GM23338 (cell line): ENCODE measurements at places on chromosomes 11 and 22. TPM values are rescaled to one million over a fixed set of nuclear protein-coding genes. Genes with fewer than 3 reads are reported as not detected.

DNA sequence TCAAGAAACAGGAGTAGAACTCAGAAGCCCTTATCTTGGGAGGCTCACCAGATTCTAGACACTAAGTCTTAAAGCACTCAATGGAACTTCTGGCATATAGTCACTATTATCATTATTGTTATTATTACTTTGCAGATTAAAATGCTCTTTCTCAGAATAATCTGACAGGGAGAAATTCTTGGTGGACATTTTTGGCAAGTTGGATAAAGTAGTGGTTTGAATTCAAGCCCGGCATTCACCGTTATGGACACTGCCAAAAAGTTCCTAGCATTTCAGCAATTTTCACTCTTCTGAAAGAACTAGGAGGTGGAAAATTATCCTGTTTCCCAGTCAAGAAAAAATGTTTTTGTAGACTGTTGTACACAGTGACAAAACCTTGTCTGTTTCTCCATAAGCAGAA lies 179.6 kb upstream of the ISX start:
- DNase-seq = no peak

GRCh38 chr11:102810950-102811660 lies 13.1 kb upstream of the MMP1 start:
- DNase-seq = peak; percentile 71

- DNase-seq = no peak
These were observed 4.7 kb downstream of the B3GNT6 start for GRCh38 chr11:77038825-77039326.

DNA sequence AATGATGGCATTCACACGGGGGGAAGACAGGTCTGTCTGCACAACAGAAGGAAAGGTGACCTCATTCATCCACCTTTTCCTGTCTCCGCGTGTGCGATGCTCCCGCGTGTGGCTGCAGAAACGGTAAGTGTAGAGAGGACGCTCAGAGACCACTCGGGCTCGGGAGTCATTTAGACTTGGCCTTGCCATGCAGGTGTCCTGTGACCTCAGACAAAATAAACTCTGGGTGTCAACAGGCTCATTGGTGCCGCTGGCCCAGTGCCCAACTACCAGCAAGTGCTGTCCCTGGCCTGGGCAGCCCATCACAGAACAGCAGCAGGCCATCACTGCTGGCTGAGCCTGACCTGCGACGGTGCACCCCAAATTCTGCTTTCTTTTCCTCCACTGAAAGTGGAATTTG lies 48.1 kb upstream of the ARFGAP3 start:
- DNase-seq = no peak

- peak; percentile 70 for DNase-seq
These were observed 1.1 kb downstream of the TAF1D start for GRCh38 chr11:93740031-93740729.

DNA sequence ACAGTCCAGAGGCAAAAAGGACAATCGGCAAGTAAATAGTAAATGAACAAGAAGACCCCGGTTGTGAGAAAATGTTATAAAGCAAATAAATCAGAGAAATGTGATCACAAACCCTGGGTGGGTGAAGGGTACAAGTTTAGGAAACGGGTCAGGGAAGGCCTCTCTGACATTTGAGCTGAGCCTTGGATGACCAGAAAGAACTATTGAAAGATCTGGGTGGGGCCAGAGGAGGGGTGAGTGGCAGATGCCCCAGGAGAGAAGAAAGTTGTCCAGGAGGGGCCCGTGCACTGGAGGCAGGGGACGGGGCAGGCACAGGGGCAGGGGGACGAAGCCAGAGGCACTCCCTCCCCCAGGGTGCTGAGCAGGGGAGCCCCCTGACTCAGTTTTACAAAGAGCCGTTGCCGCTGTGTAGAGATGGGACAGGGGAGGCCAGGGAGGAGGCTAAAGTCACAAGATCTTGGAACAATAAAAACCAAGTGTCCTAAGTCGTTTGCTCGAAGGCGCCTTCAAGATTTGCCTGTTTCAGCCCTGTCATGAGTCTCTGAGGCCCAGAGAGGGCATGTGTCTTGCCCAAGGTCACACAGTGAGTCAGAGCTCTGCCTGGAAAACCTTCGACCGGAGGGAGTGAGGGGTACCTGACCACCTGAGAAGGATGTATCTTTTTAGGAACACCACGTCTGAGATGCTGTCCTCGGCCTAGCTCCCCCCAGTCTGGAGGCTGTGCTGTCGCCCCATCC lies 10.8 kb upstream of the PDGFB start:
- DNase-seq = no peak

DNA sequence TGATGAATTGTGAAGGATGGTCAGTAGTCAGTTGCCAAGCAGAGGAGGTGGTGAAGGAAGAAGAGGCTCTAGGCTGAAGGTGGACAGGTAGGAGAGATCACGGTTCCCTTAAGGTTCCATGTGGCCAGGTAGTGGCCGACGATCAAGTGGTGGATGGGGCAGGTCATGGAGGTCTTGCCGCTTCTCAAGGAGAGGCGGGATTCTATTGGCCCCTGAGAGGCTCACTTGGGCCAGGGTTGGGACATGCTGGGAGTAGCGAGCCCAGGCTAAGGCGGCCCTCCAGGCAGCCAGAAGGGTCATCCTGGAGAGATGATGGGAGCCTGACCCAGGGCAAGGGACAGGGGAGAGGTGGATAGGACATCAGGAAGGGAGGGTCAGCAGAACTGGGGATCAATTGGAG lies 20.9 kb upstream of the TMPRSS4 start:
- DNase-seq = no peak

DNA sequence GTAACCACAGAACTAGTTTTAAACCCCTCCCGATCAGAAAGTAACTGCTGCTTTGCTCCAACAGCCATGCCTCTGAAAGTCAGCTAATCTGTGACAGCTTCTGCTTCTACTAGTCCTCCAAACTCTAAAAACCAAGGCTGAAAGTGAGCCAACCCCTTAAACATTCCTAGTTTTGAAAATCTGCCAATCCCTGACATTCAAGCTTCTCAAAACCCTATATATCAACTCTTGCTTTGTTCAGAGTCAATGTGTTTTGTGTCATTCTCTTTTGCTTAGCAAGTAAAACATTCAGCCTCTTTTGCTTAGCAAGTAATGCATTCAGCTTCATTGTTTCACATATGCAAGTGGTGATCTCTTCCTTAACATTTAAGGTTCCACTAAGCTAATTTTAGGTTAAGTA lies 56.9 kb downstream of the ATG16L2 start:
- DNase-seq = no peak

GRCh38 chr11:132559331-132560036 lies 972.8 kb downstream of the OPCML start:
- DNase-seq = no peak

The MIF gene
- 800 and 881 TPM in 2 replicates for total RNA-seq

The MLC1 gene
- total RNA-seq = not detected in 2 replicates

The CHRM1 gene
- total RNA-seq = 0.14 TPM in 1 of 2 replicates, not detected in the other

The TOM1 gene
- 17.8 and 28.0 TPM in 2 replicates for total RNA-seq
